ENCODE measurements at places on chromosomes 6 and 20.

DNA sequence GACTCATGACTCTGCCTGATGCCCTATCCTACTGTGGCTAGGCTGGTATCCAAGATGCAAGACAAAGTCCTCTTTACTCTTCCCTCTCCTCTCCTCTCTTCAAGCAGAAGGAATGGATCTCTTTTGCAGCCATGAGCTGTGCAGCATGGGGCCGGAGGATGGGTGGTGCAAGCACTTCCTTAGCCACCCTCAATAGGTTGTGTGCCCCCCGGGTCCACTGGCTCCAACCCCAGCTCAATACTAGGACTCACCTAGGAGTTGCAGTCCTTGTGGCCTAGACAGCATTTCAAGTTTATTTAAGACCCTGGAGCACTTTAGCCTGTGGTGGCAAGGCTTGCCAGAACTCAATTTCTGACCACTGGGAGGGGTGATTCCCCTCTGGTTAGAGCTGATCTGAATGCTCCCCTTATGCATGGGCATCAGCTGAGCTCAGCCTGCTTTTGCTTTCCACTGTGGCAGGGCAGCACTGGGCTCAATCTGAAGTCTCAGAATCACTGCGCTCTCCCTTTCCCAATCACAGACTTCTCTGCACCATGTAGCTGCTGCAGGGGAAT lies 29.0 kb upstream of the GRM4 start:
- DNase-seq = no peak

- no peak for DNase-seq
Measured at GRCh38 chr6:131769385-131770141, 38.3 kb upstream of the ENPP1 start.

DNA sequence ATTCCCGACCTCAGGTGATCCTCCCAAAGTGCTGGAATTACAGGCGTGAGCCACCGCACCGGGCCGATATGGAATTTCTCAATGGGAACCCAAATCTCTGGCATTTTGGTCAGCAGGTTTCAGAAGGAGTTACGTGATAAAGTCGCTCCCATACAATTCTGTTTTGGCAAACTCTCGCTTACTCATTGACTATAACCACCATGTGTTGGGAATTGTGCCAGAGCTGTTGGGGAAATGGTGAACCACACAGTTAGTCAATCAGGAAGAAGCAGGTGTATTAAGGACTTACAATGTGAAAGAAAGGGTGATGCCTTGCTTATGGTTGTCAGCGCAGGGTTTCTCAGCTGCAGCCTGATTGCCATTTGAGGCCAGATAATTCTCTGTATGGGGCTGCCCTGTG lies 410.5 kb downstream of the QKI start:
- no peak for DNase-seq

- no peak for DNase-seq
Measured at GRCh38 chr6:126539022-126539421, 199.1 kb downstream of the CENPW start.

GRCh38 chr6:6747371-6747770 lies 158.9 kb downstream of the LY86 start:
- no peak for DNase-seq

- no peak for DNase-seq
Measured at GRCh38 chr20:19210391-19211155, 1.9 kb upstream of the SLC24A3 start.

DNA sequence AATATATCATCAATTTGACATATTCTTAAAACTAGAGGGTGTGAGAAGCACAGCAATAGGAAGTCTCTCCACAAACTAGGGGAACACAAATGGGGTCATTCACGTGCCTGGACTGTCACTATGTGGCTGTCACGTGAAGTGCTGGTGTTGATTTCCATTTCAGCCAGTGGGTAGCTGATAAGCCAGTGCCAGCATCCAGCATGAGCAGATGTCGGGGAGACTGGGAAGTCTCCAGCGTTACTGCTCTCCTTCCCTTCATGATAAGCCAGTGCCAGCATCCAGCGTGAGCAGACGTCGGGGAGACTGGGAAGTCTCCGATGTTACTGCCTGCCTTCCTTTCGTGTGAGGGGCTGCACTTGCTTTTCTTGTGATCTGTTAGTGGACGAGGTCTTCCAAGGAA lies 5.6 kb upstream of the SLC17A9 start:
- no peak for DNase-seq

GRCh38 chr6:38413102-38413800 lies 226.5 kb downstream of the BTBD9 start:
- no peak for DNase-seq

GRCh38 chr20:50855498-50856474 lies 60.9 kb downstream of the BCAS4 start:
- no peak for DNase-seq

DNA sequence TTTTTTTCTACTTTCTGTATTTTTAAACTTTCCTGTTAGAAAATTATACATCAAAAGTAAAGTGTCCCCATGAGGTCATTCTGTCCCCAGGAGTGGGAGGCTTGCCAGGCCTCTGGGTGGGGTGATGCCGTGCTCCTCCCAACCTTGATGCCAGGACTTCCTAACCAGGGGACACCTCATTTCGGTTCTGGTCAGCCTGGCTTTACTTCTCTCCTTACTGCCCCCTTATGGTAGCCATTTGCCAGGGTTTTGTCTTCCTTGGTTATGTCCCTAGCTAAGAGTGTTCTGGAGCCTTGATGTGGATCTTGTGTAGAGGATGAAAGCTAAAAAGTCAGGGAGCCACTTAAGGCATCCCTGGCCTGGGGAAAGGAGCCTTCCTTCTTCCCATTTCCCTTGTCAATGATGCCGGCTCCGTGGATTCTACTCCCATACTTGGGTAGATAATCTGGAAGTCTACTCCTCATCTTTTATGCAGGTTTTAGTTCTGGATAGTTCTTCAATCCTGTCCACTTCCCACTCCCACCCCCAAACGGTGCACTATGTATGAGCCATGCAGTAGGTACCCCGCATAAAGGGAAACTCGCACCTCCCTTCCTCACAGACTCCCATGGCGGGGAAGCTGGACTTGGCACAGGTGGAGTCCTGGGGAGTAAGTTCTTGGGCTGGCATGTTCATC lies 164.1 kb upstream of the SALL4 start:
- DNase-seq = peak; percentile 24

- no peak for DNase-seq
Measured at GRCh38 chr6:44682987-44683779, 295.7 kb downstream of the CDC5L start.

DNA sequence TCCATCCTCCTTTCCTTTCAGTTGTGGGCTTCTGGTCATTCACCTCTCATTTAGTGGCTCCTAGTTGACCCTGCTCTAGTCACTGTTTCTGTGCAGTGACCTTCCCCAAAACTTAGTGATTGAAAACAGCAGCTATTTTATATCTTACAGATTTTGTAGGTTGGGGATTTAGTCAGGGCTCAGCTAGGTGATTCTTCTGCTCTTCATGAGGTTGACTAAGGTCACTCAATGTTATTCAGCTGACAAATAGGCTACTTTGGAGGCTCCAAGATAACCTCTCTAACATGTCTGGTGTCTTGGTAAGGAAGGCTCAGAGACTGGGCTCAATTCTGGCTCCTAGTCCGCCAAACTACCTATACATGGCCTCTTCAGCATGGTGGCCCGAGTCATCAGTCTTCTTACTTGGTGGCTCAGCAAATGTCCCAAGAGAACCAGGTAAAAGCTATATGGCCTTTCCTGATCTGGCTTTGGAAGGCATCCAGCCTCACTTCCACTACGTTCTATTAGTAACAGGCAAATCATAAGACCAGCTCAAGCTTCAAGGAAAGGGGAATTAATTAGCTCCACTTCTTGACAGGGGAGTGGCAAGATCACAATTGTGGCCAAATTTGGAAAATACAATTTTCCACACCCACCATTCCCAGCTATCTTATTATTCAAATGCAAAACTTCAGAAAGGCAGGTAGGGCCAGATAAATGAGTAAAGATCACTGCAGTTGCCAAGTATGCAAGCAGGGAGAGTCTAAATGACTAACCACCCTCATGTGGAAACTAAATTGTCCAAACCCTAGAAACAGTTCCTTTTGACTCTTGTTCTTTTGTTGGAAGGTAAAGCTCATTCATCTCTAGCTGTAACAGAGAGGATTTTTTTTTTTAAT lies 50.5 kb upstream of the LTV1 start:
- DNase-seq = no peak

GRCh38 chr20:37257988-37258387 lies 3.6 kb downstream of the GHRH start:
- DNase-seq = no peak

- no peak for DNase-seq
Measured at GRCh38 chr6:167768471-167769215, 58.1 kb upstream of the AFDN start.

DNA sequence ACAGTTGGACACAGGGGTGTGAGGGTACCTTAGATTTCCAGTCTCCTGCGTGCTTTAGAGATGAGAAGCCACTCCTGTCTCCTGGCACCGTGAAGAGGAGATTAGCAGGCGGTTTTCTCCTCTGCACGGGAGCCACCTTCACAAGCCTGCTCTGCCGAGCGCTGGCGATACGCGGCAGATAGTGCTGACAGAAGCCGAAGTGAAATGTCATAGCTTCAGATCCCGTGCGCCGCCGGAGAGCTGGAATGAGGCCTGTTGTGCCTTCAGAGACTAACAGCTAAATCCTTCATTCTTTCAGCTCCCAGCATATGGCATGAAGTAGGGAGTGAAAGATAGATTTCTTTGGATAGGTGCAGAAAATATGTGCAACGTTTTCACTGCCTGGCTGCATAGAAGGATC lies 371.0 kb downstream of the TAF4 start:
- no peak for DNase-seq

DNA sequence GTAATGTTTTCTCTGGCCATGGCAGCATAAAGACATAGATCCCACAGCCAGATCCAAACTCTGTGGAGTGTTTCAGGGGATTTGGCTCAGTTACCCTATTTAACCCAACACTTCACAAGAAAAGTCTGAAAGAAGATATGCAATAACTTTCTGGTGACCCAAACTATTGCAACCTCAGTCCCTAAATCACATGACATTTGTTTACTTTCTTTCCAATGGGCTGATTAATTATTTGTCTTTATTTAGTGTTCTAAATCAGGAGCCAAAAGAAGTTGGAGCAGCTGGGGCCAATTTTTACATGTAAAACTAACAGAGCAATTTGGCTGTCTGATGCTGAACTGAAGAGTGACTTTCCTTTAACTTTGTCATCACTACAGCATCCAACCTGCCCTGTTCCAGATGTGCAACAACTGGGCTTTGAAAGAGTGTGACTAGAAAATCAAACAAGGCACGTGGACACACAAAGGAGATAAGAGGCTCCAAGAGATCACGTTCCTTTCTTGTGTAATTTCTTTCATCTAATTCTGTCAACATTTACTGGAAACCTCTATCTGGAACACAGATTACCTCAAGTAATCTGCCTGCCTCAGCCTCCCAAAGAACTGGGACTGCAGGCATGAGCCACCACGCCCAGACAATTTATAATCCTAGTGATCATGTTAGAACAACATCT lies 90.8 kb downstream of the TRMT11 start:
- no peak for DNase-seq

DNA sequence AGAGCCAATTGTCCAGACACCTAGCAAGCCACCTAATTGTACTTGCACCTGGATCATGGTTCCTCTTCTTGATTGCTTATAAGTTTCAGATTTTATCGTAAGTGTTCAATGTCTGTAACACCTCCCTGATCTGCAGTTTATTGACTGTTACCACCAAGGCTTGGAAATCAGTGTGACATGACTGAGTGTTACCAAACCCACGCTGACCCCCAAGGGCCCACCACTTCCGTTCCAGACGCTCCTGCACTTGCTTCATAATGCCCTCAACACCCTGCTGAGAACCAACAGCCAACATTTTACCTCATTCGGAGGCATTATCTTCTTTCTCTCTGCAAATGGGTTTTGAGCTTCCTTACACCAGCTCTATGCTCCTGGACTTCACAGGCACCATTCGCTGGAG lies 6.3 kb downstream of the CCR6 start:
- DNase-seq = no peak

- DNase-seq = no peak
Measured at GRCh38 chr6:21804941-21805610, 211.5 kb downstream of the SOX4 start.

DNA sequence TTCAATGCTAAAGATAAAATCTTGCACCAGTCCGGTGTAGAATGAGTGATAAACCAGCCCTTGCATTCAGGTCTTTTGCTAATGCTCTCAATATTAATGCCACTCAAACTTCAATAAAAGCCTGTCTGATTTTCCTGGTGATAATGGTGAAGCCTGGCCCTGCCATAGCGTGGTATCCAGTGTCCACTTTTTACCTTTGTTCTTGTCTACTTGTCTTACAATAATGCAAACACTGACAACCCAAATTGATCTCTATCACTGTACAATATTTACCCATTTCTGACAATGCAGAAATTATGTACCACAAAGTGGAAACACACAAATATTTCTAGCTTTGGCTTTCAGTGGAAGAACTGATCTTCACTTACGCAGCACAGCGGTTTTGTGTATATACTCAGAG lies 189.1 kb downstream of the ZDHHC14 start:
- DNase-seq = no peak

DNA sequence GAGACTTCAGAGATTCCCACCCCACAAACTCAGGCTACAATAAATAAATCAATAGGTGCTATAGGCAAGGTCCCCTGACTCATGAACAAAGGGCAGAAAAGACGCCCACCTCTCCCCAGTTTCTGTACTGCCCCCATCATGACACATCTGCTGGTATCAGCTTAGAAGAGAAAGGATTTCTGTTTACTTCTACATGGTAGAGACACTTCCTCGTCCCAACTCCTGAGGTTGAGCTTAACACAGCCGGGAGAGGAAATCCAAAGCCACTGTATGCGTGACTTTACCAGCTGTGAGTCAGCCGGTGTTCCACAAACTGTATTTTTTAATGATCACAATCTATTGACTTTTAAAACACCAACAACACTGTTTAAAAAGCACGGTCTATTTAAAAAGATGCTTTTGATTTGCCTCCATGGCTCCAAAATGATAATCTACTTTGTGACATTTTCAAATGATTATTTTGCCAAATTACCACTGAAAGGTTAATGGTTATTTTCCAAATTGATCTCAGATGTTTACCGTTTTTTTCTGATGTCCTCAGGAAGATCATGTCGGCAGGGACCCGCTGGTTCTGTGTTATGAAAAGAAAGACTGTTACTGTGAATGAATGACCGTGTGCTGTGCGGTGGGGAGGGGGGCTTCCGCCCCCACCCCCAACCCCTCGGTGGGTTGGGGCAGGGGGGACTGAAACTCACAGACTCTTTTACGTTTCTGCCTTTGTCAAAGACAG lies 72.5 kb downstream of the ATP9A start:
- DNase-seq = peak; percentile 9

- no peak for DNase-seq
Measured at GRCh38 chr6:23419046-23419445, 707.0 kb upstream of the NRSN1 start.

- DNase-seq = no peak
Measured at GRCh38 chr6:25411316-25411950, 132.3 kb downstream of the CARMIL1 start.

- DNase-seq = no peak
Measured at GRCh38 chr20:47304287-47304686, 52.2 kb downstream of the ZMYND8 start.

- DNase-seq = no peak
Measured at GRCh38 chr6:95197590-95197989, 379.7 kb upstream of the MANEA start.

- no peak for DNase-seq
Measured at GRCh38 chr20:36216314-36217025, 19.8 kb upstream of the AAR2 start.

Measured in stimulated activated naive CD8-positive, alpha-beta T cell treated with anti-CD3 and anti-CD28 coated beads, Interleukin-15, Interleukin-2, amounts not matched to agents 100 U/mL and 50 U/mL, for 24 hours (primary cell).